ENCODE measurements at places on chromosomes 1 and 21.

DNA sequence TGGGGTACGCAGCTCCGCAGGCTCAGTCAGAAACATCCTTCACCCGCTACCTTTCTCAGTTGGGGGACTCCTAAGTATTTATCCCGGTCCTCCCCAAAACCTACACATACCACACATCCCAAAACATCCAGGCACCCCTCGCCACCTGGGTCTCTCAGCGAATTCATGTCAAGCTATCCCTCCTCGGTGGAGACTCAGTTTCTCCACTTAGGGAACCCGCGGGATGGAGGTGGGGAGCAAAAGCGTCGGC lies 1.3 kb upstream of the ZBTB7B start:
- no peaks in the 10 kb centered on the region for H3K36me3 ChIP-seq
- peak overlapping the region; percentile 92 for H3K27ac ChIP-seq
- peaks cover 54% of the 10 kb centered on the region for H3K4me1 ChIP-seq
- DNase-seq: no peak
- no peaks in the 10 kb centered on the region for H3K27me3 ChIP-seq

DNA sequence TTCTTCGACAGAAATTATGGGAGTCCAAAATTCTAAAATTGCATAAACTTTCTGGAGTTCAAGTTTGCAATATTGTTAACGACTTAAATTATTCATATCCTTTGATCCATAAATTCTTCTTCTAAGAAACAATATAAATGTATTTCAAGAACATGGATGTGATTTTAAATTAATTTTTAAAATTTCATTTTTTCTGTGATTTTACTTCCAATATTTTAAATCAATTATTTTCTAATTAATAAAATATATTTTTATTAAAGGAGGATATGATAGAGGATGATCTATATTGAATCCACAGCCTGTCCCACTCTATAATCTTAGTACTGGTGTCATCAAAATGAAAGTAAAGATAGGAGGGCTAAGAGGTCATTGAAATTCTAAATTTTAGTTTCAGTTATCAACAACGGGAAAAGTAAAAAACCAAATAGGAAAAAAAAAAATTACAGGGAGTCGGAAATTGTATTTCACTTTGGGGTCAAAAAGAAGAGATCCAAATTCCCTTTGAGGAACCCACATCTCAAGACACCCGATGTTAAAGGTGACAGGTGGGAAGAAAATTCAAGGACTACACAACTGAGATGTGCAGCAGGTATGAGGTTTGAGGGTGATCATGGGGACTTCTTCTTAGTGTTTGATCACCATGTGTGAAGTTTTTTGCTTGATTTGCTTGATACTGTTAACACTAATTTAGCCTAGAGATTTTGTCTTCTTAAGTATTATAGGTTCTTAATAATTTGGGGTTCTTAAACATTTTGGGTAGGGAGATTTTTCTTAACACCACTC lies 154.8 kb upstream of the RGS18 start:
- no peaks in the 10 kb centered on the region for H3K27me3 ChIP-seq
- no peak for DNase-seq
- H3K4me1 ChIP-seq: no peaks in the 10 kb centered on the region
- H3K36me3 ChIP-seq: no peaks in the 10 kb centered on the region
- H3K27ac ChIP-seq: no peak overlapping the region
- no peak overlapping the region for H3K4me3 ChIP-seq

DNA sequence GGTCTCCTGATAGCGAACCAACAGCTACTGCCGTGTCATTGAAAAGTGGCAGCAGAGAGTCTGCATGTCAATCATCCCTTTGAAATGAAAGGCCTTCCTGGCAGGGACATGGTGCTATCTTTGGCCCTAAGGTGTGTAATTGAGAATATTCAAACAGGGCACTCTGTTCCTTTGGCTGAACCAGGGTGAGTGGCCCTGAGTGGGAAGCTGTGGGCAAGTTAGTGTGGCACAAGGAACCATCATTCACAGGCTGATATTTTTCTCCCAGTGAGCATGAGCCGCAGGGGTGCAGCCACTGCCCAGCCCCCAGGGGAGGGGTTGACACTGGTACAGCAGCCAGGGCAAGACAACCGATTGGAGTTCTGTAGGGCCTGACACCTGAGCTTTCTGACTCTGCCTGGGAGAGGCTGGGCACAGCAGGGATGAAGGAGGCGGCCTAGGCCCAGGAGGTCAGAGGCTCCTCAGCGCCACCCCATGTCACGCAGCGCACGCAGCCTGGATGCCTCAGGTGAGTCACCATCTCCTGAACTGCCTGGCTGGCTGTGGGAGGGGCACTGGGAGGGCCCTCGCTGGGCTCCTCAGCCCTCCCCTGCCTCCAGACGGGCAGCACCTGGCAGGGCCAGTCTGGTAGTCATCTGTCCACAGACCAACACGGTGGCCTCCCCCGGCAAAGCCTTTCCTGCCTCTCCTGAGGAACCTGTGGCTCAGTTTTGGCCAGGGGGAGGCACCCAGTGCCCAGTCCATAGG lies 13.2 kb downstream of the QSOX1 start:
- H3K4me1 ChIP-seq: no peaks in the 10 kb centered on the region
- no peaks in the 10 kb centered on the region for H3K36me3 ChIP-seq
- no peak overlapping the region for H3K4me3 ChIP-seq
- no peak for DNase-seq
- H3K27me3 ChIP-seq: no peaks in the 10 kb centered on the region

GRCh38 chr1:235205687-235206086 lies 44.6 kb upstream of the RBM34 start:
- no peak for DNase-seq
- H3K27ac ChIP-seq: no peak overlapping the region
- peaks cover 8% of the 10 kb centered on the region for H3K36me3 ChIP-seq
- H3K4me1 ChIP-seq: peaks cover 19% of the 10 kb centered on the region

- no peak overlapping the region for H3K4me3 ChIP-seq
- H3K27me3 ChIP-seq: no peaks in the 10 kb centered on the region
- no peak overlapping the region for H3K27ac ChIP-seq
- no peak for DNase-seq
These were observed 84.9 kb downstream of the CNIH3 start for GRCh38 chr1:224700918-224701531.

GRCh38 chr1:16286122-16286521 lies 49.1 kb upstream of the CPLANE2 start:
- no peaks in the 10 kb centered on the region for H3K4me1 ChIP-seq
- H3K27ac ChIP-seq: no peak overlapping the region
- no peak for DNase-seq
- H3K4me3 ChIP-seq: no peak overlapping the region
- H3K36me3 ChIP-seq: no peaks in the 10 kb centered on the region

GRCh38 chr1:48841461-48841860 lies 64.8 kb upstream of the BEND5 start:
- H3K4me3 ChIP-seq: no peak overlapping the region
- no peak overlapping the region for H3K27ac ChIP-seq
- H3K27me3 ChIP-seq: no peaks in the 10 kb centered on the region
- DNase-seq: no peak

DNA sequence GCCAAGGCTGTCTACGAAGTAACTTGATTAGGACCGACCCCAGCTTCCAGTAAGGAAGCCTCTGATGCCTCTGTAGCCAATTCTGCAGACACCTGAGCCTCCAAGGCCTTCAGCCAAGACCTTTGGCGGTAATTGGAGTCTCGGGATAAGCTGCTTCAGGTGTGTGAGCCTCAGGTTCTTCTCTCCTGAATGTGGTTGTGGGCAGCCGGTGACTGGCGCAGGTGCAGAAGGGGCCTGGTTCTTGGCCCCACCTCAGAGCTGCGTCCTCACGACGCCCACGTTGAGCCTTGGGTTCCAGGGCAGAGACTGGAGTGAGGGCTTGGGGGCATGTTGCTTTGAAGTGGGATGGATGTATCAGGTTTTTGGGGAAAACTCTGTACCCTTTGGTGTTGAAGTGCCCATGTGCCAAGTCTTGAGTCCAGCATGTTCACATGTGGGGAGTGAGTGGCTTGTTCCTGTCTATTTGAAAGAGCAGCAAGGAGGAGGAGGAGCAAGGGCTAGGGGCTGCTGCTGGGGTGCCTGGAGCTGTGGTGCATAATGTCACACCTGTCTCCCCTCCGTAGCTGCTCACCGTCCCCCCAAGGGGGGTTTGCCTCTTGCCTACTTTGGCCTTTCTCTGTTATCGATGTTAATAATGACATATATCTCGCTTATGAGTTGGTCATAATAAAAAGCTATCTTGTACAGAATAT lies 1.4 kb downstream of the PSEN2 start:
- H3K27me3 ChIP-seq: peaks cover 9% of the 10 kb centered on the region
- no peak for DNase-seq
- H3K4me1 ChIP-seq: peaks cover 17% of the 10 kb centered on the region
- no peak overlapping the region for H3K27ac ChIP-seq
- H3K36me3 ChIP-seq: no peaks in the 10 kb centered on the region
- no peak overlapping the region for H3K4me3 ChIP-seq

- no peaks in the 10 kb centered on the region for H3K36me3 ChIP-seq
- H3K27me3 ChIP-seq: no peaks in the 10 kb centered on the region
- H3K4me1 ChIP-seq: peaks cover 33% of the 10 kb centered on the region
These were observed 215.5 kb upstream of the USP25 start for GRCh38 chr21:15514073-15514946.

DNA sequence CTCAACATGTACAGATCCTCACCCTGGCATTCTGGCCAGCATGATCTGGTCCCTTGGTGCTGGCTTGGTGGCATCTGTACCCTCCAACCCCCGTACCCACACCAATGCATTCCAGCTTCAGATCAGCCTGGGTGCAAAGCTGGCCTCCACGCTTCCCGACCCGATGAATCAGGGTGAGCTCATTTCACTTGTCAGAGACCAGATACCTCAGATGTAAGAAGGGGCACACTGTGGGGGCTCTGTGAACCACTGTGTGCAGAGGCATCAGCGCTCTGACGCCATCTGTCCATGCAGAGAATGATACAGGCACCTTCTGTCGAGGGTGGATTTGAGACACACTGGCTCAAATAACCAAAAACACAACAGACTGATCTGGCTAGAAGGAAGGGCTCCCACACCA lies 76.6 kb downstream of the DMRTB1 start:
- H3K27ac ChIP-seq: no peak overlapping the region
- H3K4me1 ChIP-seq: no peaks in the 10 kb centered on the region
- DNase-seq: no peak

GRCh38 chr21:32260130-32260529 lies 18.7 kb downstream of the MIS18A start:
- no peak overlapping the region for H3K4me3 ChIP-seq
- H3K4me1 ChIP-seq: no peaks in the 10 kb centered on the region
- H3K27me3 ChIP-seq: peaks cover 4% of the 10 kb centered on the region
- DNase-seq: no peak
- H3K36me3 ChIP-seq: no peaks in the 10 kb centered on the region

- H3K27me3 ChIP-seq: no peaks in the 10 kb centered on the region
- no peaks in the 10 kb centered on the region for H3K4me1 ChIP-seq
- H3K36me3 ChIP-seq: no peaks in the 10 kb centered on the region
- H3K27ac ChIP-seq: no peak overlapping the region
- no peak for DNase-seq
These were observed 74.2 kb downstream of the ST3GAL3 start for GRCh38 chr1:43781574-43781973.

DNA sequence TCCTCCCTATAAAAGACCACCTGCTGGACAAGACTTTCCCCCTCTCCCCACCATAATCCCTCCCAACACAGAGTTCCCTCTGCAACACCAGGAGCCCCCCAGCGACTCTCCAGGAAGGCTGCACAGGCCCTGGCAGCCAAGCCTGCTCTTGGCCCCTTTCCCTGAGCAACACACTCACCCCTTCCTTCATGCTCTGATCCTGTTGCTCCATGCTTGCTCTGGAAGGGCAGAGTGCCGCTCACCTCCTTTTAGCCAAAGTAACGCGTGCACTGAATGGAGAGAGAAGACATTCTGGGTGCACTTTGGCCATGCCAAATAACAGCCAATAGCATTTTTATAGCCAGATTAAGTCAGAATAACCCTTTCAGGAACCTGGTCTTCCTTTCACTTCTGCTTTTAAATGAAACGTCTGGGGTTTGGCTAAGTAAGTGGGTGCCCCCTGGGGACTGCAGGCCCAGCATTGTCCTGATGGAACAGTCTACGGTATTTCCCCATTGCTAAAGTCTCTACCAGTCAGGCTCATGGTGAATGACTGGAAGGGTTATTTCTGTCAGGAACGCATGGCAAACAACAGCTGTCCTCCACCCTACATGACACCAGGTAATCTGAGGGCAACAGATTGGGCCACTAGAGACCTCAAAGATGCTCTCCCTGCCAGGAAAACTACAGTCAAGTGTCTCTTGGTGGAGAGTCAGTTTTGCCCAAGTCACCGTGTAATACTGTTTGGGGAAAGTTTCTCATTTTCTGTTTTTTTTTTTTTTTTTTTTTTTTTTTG lies at the start of gene SLC2A5:
TSS of gene SLC2A5 (minus strand) at position 310 of the 775 bp plus-strand sequence. CDS start at position 211, 99 bp downstream.
- no peaks in the 10 kb centered on the region for H3K4me1 ChIP-seq
- no peak within 1 kb of the TSS for H3K4me3 ChIP-seq
- DNase-seq: no peak
- no peak within 1 kb of the TSS for H3K27ac ChIP-seq

GRCh38 chr1:242416657-242417056 lies 107.8 kb downstream of the PLD5 start:
- no peaks in the 10 kb centered on the region for H3K27me3 ChIP-seq
- H3K4me1 ChIP-seq: no peaks in the 10 kb centered on the region
- H3K4me3 ChIP-seq: no peak overlapping the region
- H3K36me3 ChIP-seq: no peaks in the 10 kb centered on the region

GRCh38 chr1:201250326-201251011 lies 32.8 kb upstream of the PKP1 start:
- no peaks in the 10 kb centered on the region for H3K27me3 ChIP-seq
- H3K36me3 ChIP-seq: no peaks in the 10 kb centered on the region
- no peaks in the 10 kb centered on the region for H3K4me1 ChIP-seq
- H3K27ac ChIP-seq: no peak overlapping the region

- no peak overlapping the region for H3K4me3 ChIP-seq
- no peaks in the 10 kb centered on the region for H3K27me3 ChIP-seq
- DNase-seq: no peak
- H3K4me1 ChIP-seq: no peaks in the 10 kb centered on the region
These were observed 882.9 kb upstream of the B3GALT2 start for GRCh38 chr1:194069168-194069830.

GRCh38 chr1:231420959-231421545 lies 1.0 kb downstream of the EGLN1 start:
- H3K4me1 ChIP-seq: peaks cover 54% of the 10 kb centered on the region
- H3K27ac ChIP-seq: peak overlapping the region; percentile 62
- no peaks in the 10 kb centered on the region for H3K27me3 ChIP-seq
- DNase-seq: peak; percentile 52
- no peaks in the 10 kb centered on the region for H3K36me3 ChIP-seq
- peak overlapping the region; percentile 80 for H3K4me3 ChIP-seq

GRCh38 chr1:18940303-18941020 lies 16.0 kb downstream of the IFFO2 start:
- no peak overlapping the region for H3K27ac ChIP-seq
- peaks cover 96% of the 10 kb centered on the region for H3K4me1 ChIP-seq
- no peak for DNase-seq
- H3K36me3 ChIP-seq: no peaks in the 10 kb centered on the region

DNA sequence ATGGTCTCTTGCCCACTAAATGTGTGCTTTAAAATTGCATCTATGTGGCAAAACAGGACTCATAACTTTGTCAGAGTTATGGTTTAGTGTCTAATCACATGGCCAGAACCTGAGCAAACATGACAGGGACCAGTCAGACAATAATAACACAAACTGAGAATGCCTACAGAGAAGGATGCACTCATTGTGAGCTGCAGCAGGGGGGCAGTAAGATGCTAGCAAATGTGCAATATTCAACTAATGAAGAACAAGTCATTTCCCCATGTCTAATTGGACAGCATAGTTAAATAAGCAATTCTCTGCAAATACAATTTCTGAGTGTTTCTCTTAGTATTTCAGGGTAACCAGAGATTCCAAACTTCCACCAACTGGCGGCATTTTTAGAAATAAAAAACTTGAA lies 30.8 kb downstream of the SPAG17 start:
- no peaks in the 10 kb centered on the region for H3K27me3 ChIP-seq
- H3K4me3 ChIP-seq: no peak overlapping the region
- H3K27ac ChIP-seq: no peak overlapping the region
- no peaks in the 10 kb centered on the region for H3K4me1 ChIP-seq
